Epithelial cell of proximal tubule (primary cell): ENCODE measurements at places on chromosomes 7 and 10. TPM values are rescaled to one million over a fixed set of nuclear protein-coding genes. Genes with fewer than 3 reads are reported as not detected.

CLDN4 gene
- total RNA-seq: 277 and 503 TPM in 2 replicates

MYL10 gene
- total RNA-seq: not detected in 2 replicates

SAMD9L gene
- 0.07 and 0.69 TPM in 2 replicates for total RNA-seq

ABCC2 gene
- total RNA-seq: 0.17 and 1.2 TPM in 2 replicates

ZNF107 gene
- total RNA-seq: 5.9 TPM in 2 replicates

TMEM270 gene
- total RNA-seq: not detected in 2 replicates

SYPL1 gene
- total RNA-seq: 62.2 and 64.5 TPM in 2 replicates

CYP2C19 gene
- not detected in 2 replicates for total RNA-seq

PPP1R17 gene
- total RNA-seq: not detected in 2 replicates

GLI3 gene
- 2.1 and 2.6 TPM in 2 replicates for total RNA-seq

DNA sequence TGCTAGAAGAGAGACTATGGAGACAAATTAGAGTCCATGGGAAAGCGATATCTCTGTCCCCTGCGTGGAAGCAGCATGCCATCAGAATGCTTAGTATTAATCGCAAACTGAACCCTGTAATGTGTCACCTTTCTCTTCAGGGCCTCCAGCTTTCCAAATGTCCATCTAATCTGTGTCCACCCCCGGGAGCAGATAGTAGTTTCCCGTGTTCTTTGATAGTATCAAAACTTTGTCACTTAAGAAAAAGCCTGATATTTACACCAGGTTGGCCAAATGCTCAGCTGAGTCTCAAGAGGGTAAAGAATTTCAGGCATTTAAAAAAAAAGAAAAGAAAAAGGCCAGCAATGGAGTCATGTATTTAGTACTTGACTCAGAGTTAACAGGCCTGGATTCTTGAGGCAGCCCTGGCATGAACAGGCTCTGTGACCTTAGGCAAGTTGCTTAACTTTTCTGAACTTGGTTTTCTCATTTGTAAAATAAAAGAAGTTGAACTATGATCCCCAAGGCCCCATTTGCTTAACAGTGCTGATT lies 10.4 kb upstream of the GSAP start:
- DNase-seq: no peak

DNA sequence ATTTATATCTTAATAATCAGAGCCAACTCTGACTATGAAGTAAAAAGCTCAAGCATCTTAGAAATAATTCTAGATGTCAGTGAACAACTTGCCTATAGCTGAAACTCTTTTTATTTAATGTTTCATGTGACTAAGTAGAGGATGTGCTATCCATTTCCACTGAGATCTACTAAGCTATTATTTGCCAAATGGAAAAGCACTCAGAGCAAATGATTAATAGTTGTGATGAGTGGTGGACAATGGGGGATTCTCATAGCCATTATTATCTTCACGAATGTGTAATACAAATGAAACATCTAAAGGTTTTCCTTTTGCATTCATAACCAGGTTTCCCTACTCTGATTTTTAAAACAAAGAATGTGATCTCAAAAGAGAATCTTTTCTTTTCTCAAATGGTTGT lies 126.6 kb upstream of the GNAI1 start:
- no peak for DNase-seq

DNA sequence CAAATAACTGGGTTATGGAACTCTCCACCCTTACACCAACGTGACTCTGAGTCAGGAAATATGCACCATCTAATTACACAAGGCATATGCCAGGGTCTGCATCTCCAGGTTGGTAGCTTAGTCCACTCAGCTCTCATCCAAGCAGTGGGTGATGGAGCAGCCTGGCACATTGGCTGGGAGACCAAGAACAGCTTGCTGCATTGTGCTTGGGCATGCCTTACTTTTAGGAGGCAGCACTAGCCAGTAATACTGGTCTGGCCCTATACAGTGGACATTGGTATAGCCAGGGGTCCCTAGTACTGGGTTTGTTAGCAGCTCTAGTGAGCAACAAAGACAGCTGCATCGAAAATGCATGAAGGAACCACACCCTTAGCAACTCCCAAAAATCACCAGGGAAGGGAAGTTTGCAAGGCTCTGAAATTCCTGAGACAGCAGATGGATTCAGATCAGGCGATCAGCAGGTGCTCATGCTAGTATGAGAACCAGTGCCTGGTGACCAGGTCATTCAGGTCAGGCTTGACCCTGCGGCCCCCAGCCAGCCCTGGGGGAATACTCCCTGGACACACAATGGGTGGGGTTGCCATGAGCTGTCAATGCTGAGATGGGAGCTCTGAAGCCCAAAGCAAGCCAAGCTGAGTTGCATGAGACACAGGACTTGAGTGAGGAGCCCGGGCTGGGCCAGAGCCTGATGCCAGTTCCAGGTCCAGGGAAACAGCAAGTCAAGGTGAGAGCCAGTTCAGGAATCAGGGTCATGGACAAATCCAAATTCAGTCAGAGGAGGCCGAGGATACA lies 217.9 kb upstream of the ZMIZ1 start:
- no peak for DNase-seq

DNA sequence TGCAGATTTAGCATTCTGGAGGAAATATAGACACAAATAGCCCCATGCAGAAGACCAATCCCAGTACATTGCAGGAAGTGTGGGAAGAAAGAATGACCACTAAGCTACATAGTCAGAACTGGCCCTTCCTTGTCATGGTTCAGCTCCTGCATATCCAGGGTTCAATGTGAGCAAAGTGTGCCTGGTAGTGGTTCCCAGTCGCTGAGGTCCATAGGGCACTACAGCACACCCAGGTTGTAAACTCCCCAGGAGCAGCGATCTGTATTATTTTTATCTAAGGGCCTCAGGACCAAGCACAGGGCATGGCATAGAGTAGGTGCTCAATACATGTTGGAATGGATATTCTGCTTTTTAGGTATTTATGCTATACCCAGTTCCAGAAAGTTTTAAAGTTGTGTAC lies 114.4 kb downstream of the RTKN2 start:
- no peak for DNase-seq

DNA sequence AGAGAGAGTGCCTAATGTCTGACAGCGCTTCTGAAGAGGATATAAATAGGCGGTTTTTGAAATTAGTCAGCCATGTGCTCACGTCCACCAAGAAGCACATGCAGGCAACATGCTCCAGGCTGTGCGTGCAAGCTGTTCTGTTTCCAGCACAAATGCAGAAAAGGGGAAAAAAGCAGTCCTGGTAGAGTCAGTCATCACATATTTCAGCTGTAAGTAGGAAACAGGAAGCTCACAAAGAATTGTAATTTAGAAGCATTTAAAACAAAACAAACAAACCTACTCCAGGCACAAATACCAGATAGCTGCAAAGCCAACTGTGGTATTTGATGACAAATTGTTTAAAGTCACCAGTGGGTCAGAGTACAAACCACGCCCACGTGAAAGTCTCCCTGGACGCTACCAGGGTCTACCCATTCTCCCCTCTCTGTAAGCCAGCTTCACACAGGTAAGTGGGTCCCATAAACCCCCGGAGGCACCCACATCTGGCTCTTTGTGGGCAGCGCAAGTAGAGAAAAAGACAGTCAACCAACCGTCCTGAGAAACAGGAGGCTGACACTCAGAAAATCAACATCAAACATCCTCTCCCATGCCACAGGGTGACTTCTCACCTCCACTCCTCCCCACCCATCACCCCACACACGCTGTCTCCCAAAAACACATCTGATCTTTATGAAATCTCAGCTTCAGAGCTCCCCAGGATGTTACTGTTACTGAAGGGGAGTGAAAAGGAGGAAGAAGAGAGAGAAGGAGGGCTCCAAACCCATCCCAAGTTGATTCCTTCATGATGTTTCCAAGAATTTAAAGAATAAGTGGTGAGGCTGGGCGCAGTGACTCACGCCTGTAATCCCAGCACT lies 186.4 kb downstream of the FAM107B start:
- no peak for DNase-seq

DNA sequence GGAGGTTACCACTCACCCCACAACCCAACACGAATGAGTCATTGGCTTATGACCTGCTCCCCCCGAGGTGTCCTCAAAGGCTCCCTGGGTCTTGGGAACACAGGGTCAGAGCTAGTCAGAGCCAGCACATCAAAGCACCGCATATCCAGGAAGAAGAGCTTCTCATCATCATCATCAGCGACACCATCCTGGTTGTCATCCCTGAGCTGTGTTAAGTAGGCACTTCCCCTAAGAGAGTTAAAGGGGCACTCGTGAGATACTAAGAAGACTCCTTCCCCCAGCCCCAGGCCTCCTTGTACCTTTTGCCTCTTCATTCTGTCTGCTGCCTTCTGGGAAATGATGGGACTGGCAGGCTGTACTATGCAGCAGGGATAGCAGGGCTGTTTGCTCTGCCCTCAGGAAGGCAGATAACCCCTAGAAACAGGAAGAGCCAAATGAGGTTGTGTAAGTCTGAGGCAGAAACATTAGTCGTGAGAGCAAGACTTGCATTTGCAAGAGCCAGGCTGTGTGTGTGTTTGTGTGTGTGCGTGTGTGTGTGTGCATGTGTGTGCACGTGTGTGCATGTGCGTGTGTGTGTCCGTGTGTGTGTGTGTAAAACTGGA lies 11.1 kb upstream of the CPA1 start:
- DNase-seq: no peak

DNA sequence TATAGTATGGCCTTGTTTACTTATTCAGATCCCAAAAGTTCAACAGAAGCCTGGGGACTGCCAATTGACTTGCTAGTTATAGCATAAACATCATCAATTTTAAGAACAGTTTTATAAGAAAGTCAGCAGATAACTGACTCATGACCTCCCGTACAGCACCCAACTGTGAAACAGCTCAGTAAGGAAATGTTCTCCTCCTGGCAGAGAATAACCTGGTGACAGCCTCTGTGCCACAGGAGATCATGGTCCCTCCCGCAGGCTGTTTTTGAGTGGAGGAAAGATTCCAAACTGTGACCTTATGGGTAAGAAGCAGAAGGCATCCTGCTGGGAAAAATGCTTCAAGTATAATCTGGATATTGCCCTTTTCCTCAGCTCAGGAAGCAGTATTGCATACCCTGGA lies 182.5 kb downstream of the SEMA3D start:
- DNase-seq: no peak

DNA sequence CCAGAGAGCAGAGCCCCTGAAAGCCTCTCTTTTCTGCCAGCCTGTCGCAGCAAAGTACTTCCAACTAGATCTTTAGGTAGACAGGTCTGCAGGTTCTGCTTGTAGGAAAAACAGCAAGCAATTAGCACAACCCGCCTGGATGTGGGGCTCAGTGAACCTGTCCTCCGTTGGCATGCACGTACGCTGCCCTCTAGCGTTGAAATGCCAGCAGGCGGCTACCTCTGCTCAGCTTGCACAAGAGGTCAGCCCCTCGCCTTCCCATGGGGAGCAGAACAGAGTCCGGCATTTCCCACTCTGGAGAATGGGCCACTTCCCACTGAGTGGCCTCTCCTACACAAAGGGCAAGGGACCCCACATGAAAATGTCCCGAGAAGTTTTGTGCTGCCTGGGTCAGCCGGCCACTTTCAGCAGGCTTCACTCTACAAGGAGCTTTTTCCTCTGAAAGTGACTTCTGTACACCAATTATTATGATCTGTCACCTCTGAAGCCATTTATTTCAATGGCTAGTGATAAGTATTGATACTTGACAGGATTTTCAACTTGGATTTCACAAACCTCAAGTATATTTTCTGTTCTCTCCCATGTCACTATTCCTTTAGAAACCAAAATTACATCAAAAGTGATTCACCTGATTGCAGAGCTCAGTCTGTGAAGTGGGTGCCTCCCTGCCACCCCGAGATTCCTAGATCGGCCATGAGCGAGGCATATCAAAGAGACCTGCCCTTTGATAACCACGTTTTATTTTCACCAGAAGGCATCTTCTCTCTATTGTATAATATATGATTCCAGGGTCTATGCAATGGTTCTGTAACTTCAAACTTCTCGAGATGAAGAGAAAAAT lies 56.7 kb downstream of the JCAD start:
- DNase-seq: no peak

- no peak for DNase-seq
These were observed 6.1 kb downstream of the NRF1 start for GRCh38 chr7:129617652-129618051.

DNA sequence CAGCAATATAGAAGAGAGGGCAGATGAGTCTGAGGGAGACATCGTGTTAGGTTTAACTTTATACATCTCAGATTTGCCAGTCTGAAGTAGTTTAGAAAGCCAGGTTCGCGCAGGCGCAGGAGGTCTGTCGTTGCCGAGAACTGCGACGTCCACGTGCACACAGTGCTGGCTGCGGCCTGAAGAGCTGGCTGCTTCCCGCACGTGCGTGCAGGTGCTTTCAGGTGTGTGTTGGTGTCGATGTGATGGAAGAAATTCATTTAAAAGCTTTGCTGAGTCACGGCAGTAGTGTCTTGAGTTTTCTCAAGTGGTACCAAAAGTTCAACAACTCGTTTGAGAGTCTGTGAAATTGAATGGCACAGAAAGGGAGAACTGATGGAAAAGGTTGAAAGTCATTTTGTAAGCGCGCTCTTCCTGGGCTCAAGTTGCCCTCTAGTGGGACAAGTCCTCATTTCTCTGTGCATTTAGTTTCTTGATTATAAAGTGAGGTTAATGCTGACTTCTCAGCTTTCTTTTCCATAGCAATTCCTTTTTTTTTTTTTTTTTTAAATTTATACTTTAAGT lies 18.6 kb downstream of the WDR37 start:
- no peak for DNase-seq

- peak; percentile 19 for DNase-seq
These were observed 49.0 kb downstream of the SCIN start for GRCh38 chr7:12619461-12620069.

GRCh38 chr7:25823571-25823970 lies 328.4 kb upstream of the NFE2L3 start:
- no peak for DNase-seq

- DNase-seq: no peak
These were observed 122.0 kb upstream of the TCERG1L start for GRCh38 chr10:131433568-131433967.
